Activated CD8-positive, alpha-beta memory T cell treated with anti-CD3 and anti-CD28 coated beads for 1 hour (primary cell): ENCODE measurements at places on chromosomes 2 and 18.

DNA sequence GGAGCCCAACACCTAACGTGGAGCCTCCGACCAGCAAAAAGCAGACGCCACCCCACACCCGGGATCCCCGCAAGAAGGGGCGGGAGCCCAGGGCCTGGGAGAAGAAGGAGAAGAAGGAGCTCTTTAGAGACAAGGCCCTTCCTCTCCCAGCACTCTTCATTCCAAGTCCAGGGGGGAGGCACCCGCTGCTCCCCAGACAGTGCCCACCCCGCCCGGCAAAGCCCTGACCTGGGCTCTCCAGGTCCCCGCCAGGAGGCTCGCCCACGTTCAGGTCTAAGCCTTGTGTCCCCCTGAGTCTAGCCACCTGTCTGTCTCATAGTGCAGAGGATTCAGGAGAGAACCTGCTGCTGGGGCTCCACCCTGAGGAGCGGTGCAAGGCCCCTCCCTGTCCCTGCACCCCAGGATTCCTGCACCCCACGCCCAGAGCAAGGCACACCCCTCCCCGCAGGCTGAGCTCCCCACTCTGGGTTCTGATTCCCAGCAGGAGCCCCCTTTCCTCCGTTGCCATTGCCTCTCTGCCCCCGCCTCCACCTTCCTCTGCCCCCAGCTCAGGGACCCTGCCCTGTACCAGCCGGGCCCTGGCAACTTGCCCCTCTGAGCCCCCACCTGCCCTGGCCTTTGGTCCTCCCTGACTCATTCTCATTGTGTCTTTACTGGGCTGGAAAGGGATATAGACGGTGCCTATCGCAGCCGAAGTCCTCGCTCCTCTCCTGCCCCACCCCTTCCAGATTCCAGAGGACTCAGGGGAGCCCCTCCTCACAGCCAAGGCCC lies 33.5 kb upstream of the GPC1 start:
- no peak for DNase-seq

- DNase-seq: no peak
Measured at GRCh38 chr2:169452080-169452479, 27.2 kb upstream of the BBS5 start.

- no peak for DNase-seq
Measured at GRCh38 chr2:57204364-57204763, 842.2 kb upstream of the VRK2 start.

DNA sequence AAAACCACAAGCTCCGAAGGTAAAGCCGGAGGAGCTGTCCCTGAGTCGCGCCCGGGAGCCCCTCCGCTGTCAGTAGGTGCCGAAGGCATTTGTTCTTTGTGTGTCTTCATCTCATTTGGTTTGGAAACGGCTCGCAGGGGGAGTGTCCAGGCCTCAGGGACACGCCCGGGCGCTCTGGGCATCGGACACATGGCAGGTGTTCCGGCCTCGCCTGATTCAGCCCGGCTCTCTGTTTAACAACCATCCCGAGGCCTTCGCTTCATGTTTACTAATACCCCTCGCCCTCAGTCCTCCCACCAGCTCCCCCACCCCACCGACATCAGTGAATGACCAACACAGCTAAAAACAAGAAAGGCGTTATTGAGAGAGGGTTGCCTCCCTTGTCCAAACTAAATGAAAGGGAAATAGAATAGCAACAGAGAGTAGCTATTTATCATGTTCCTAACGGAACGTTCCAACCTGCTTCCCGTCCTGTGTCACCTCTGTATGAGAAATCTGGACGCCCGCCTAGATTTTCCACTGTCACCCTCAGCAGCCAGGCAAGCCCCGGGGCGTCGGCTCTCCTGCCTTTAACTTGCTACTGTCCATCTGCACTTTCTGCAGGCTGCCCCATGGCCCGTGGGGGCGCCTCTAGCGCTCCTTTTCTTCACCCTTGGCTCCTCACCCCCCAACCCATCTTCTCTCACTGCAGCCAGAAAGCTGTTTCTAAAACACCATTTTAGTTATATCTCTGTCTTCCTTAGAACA lies 73.9 kb downstream of the MYCN start:
- no peak for DNase-seq

GRCh38 chr2:109209412-109209811 lies 80.4 kb downstream of the SH3RF3 start:
- DNase-seq: no peak

DNA sequence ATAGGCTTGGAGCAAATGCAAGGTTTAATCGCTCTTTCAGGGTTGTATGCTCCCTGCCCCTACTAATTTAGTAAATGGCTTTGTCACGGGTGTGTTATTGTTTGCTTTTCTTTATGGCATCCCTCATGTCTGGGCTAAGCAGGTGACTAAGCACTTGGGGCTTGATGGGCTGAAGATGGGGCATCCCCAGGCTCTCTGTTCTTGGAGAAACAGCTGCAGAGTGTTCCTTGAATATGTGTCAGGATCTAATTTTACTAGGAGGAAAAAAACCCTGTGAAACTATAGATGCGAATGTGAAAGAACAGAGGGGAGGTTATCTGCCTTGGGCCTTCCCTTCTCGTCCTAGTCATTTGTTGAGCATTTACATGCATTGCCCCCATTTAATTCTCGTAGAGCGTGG lies 94.7 kb upstream of the TAF1B start:
- no peak for DNase-seq

- DNase-seq: no peak
Measured at GRCh38 chr2:11506611-11506969, 27.3 kb upstream of the GREB1 start.

DNA sequence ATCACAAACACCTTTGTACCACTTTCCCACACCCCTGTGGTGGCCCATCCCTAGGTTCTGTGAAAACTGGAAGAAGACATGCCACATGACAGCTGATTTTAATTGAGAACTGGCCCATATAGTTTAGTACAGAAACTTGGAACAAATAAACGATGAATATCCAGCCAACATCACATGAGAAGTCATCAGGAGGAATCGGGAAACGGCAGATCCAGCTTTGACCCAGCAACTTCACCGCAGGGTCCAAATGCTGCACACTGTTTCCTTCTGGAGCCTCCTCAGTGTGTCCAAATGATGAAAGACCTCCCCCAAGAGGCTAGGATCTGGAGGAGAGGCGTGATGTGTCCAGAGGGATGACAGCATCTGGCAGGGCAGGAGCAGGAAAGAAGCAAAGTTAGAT lies 75.5 kb downstream of the COPS8 start:
- DNase-seq: no peak

DNA sequence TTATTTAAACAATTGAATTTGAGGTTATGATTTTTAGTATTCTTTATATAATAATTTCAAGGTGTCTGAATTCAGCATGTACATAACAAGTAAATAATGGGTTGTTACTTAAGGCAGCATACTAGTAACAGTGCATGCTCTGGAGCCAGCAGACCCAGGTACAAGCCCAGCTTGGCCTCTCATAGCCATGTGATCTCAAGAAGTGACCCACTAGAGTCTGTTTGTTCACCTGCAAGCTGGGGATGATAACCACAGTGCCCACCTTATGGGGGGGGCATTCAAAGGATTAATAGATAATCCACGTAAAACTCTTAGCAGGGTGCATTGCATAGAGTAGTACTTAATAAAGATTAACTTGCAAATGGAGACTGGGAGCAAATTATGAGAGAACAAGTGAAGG lies 163.6 kb downstream of the TRABD2A start:
- DNase-seq: no peak

DNA sequence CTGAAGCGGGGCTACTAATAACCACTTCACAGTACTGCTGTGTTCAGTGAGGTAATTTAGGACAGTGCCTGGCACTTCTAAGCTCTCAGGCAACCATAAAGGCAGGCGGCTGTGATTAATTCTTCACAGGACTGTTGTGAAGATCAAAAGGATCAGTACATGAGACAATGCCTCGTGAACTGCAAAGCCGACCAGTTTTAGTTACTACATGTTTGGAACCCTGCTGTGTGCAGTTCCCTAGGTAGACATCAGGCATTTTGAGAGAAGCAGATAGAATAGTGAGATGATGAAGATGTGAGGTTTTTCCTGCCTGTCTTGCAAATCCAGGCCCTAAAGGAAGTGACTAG lies 19.1 kb downstream of the EFHD1 start:
- DNase-seq: no peak

DNA sequence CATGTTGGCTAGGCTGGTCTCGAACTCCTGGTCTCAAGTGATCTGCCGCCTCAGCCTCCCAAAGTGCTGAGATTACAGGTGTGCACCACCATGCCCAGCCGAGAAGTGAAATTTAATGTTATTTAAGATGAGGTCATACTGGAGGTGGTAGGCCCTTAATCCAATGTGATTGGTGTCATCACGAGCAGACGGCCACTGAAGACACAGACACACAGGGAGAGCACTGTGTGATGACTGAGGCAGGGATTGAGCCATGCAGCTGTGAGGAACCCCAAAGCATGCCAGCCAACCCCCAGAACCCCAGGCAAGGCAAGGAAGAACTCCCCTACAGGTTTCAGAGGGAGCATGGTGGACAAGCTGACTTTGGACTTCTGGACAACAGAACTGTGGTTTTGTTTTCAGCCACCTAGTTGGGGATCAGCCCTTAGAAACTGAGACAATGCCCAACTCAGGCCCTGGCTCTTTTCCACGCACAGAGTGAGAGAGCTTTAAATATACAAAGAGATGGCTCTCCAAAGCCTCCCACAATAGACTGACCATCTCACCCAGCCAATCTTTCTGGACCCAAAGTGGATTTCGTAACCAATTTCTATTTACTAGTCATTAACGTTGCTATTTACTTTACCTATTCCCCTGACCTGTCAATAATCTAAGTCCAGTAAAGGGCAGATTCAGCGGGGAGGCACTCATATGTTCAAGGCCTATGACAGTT lies 34.2 kb downstream of the TBC1D8 start:
- DNase-seq: no peak

DNA sequence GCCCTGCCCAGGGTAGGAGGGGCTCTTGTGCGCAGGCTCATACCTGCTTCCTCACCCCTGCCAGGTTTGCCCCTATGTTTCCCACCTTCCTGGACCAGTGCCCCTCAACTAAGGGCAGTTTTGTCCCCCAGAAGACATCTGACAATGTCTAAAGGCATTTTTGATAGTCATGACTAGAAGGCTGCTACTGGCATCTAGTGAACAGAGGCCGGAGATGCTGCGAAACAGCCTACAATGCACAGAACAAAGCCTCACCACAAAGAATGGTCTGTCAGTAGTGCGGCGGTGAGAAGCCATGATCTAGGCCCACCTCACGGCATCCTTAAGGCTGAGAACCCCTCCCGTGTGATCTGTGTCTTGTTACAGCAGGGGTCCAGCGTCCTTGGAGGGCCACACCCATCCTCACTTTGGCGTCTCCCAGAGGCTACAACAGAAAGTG lies 96.0 kb downstream of the TMEM17 start:
- no peak for DNase-seq
